Suppressor macrophage treated with lipopolysaccharide for 4 hours (primary cell): ENCODE measurements at places on chromosomes 12 and 14.

- peak; percentile 82 for DNase-seq
Measured at GRCh38 chr12:29317556-29318363, 63.2 kb downstream of the ERGIC2 start.

- DNase-seq = no peak
Measured at GRCh38 chr12:80589077-80589476, 118.4 kb upstream of the MYF6 start.

- no peak for DNase-seq
Measured at GRCh38 chr12:127396734-127397133, 870.2 kb upstream of the TMEM132C start.

DNA sequence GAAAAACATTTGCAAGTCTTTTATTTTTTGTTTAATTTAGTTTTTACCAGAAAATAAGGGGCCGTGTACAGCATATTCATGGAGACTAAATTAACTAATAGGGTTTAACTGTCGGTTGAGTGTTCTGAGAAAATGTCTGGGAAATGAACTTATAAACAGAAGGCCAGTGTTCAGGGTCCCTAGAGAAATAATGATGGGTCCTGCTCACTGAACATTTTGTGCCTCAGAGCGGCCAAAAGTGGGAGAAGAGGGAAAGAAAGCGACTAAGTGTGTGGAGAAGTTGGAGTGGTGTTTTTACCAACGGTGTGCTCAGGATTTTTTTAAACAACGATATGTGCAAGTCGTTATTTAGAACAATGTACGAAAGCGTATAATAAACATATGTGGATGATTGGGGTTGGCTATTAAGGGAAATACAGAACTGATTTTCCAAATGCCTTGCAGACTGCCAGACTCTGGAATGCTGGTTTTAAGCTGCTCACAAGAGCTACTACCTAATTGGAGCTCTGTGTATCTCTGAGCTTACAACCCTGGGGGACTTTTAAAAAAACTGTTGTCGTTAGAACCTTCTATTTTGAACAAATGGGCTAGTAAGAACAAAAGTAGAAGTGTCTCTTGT lies 166.7 kb downstream of the SLC38A4 start:
- DNase-seq = no peak

- no peak for DNase-seq
Measured at GRCh38 chr12:76637807-76638206, 78.2 kb upstream of the OSBPL8 start.

DNA sequence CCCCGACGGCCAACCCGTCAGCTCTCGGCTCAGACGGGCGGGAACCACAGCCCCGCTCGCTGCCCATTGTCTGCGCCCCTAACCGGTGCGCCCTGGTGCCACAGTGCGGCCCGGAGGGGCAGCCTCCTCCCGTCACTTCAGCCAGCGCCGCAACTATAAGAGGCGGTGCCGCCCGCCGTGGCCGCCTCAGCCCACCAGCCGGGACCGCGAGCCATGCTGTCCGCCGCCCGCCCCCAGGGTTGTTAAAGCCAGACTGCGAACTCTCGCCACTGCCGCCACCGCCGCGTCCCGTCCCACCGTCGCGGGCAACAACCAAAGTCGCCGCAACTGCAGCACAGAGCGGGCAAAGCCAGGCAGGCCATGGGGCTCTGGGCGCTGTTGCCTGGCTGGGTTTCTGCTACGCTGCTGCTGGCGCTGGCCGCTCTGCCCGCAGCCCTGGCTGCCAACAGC lies at the start of gene WNT1:
WNT1 (plus strand) TSS at position 32 of the 450 bp plus-strand sequence; CDS start at position 361, 329 bp downstream.
- no peak for DNase-seq

- no peak for DNase-seq
Measured at GRCh38 chr12:55636116-55636655, 506 bp upstream of the OR10P1 start.

GRCh38 chr12:5254703-5255102 lies 177.2 kb upstream of the NTF3 start:
- no peak for DNase-seq

- no peak for DNase-seq
Measured at GRCh38 chr12:119463211-119463926, 128.8 kb downstream of the CCDC60 start.

DNA sequence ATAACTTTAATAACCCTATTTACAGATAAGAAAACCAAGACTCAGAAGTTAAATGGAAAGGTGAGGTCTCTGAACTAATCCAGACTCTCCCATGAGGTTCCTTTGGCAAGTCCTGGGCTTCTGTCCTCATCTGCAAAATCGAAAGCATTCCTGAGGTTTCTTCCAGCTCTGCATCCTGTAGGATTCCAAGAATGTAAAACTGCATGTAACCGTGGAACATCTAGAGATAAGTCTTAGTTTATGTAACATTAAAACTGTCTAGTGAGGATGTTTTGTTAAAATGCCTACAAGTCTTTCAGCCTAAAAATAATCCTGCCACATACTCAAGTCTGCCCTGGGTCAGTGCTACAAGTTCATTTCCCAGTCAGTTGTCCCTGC lies 7.3 kb upstream of the ITFG2 start:
- DNase-seq = no peak

DNA sequence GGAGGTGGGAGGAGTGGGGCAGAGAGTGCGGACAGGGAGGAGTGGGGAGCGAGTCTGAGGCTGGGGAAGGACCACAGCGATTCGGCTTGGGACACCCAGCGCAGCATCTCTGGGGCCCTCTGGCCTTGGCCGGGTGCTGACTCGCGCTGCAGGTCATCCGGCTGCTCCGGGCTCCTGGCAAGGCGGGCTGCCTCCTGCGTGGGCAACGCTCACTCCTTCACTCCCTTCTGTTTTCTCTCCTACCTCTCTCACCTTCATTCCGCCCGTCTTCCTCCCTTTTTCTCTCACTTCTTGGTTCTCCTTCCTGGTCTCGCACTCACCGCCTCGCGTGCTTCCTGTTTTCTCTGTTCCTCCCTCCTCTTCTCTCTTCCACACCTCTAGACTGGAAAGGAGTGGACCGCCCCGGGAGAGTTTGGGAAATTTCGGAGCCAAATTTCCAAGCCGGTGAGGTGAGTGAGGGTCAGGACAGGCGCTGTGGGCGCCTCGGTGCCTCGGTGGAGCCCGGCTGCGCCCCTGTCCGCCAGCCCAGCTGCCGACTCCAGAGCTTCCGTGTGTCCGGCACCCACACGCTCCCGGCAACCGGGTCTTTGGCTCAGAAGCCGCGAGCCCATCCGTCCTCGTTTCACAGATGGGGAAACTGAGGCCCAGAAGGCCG lies 86.7 kb downstream of the B4GALNT3 start:
- DNase-seq = peak; percentile 23

GRCh38 chr14:64849940-64850339 lies 29.8 kb downstream of the SPTB start:
- no peak for DNase-seq

DNA sequence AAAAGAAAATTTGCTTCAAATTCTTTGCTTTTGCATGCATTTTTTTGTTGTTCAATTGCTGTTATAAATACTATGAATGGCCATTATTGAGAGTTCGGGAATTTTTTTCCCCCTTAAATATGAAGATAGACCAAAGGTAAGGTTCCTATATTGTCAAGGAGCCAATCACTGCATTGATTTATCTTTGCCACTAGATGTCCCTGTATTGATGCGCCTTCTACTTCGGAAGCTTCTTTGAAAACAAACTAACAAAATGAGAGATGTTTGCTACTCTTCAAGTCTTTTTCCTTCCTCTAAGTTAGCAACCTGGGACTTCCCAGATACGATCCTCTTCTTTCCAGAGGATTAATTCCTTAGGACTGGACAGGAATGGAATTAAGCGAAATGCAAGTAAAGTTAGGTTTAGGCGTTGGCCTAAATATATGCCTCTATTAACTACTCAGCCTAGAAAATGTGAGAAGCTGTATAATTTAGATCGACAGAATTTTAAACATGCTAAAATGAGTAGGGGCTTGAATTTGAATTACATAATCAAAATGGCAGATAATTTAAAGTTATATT lies 318.1 kb downstream of the AEBP2 start:
- peak; percentile 21 for DNase-seq

- DNase-seq = peak; percentile 65
Measured at GRCh38 chr12:8080120-8080519, 2.0 kb upstream of the NECAP1 start.

DNA sequence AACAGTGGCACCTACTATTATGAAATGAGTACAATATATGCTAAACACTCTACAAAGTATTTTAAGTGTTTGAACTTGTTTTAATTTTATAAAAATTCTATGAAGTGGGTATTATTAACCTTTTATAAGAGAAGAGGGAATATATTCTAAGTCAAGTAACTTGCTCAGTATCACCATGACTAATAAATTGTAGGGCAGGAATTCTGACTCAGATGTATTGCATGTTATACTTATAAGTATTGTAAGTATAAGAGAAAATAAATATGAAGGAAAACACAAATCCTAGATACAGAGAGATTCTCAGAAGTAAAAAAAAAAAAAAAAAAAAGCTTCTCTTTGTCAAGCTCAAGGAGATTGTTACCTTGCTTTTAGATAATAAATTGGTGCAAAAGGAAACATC lies 893.2 kb downstream of the SLC16A7 start:
- no peak for DNase-seq

- DNase-seq = no peak
Measured at GRCh38 chr14:75156901-75157300, 19.5 kb downstream of the TMED10 start.

DNA sequence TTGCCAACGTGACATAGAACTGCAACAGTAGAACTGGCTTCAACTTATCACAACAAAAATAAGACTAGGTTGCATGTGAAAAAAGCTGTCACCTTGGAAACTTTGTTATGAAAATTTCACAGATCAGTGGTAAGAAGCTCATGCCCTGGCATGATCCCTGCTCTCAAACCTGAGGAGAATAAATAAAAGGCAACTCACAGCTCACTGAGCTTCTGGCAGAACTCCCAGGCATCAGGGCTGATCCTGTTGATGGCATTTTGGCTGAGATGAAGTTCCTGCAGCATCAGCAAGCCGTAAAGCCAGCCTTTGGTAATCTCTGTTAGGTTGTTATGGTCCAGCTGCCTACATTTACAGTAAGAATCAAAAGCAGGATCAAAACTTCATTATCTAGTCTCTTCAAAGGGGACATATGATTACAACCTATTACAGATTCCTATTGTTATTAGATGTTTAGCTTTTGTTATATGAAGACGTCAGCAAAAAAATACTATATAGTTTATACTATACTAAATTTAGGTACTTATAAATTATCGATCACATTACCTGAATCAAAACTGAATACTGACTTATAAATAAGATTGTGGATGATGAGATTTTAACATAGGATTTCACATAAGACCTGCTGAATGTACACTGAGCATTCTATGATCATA lies 32.0 kb downstream of the LRIG3 start:
- no peak for DNase-seq

DNA sequence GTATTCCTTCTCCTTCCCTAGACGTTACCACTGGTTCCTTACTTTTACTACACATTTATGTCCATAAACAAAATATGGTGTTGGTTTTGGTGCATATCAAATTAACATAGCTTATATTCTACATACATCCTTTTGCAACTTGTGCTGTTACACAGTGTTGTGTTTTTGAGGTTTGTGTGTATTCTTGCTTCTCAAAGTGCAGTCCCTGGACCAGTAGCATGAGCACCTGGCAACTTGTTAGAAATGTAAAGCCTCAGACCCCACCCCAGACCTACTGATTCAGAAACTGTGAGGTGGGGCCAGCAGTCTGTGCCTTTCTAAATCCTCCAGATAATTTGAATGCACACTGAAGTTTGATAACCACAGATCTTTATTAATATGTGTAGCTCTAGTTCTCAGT lies 65.9 kb downstream of the RNFT2 start:
- no peak for DNase-seq

DNA sequence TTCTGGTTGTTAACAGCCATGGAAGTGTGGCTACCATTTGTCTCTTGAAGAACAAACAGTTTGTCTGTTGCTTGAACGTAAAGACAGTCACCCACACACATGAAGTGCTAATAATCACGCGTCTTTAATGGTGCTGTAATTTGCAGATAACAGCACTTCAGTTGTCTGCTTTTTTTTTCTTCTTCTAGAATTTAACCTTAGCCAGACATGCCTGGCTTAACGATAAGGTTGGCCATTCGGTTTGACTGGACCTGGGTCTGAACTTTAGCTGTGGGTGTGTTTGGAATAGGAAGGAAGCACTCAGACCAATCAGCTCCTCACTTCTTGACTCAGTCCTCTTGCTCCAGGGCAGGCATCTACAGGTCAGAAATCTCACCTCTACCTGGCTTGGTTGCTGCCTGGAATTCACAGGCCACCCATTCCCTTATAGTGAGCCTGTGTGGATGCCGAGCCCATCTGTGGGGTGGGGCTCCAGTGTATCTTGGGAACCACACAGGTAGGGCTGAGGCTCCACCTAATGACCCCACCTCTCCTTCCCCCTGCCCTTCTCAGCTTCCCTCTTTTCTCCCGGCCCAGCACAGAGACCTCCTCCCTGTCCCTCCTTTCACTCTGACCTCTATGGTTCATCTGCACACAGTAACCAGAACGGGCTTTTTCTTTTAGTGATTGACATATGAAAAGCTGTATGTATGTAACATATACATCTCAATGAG lies 246.4 kb upstream of the PWP1 start:
- no peak for DNase-seq

- no peak for DNase-seq
Measured at GRCh38 chr14:27127838-27128237, 530.0 kb upstream of the NOVA1 start.

DNA sequence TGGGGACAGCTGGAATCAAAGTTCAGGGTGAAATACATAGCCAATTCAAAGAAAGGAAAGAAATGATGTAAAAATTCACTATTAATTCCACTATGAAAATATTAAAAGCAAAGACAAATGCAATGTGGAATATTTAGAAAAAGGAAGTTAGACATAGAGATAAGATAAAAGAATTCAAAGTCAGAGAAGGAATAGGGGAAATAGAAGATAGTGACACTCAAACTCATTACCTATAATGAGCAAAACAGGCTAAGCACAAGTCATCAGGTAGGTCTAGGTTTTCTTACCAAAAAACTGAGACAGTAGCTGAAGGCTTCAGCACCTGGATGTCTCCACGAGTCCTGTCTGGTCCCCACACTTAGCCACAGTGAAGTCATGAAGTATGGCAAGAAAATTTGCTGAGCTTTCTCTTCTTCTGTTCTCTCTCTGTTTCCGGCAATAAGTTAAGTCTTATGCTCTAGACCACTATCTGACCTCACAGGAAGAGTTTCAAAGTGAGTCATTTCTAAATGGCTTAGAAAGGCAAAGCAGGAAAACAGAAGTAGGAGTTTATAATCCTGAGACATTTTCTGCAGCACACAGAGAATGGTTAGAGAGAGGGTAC lies at the start of gene C3AR1:
C3AR1 (minus strand) TSS at position 369 of the 604 bp plus-strand sequence. CDS start 6,174 bp downstream, outside the sequence.
- peak; percentile 90 for DNase-seq

DNA sequence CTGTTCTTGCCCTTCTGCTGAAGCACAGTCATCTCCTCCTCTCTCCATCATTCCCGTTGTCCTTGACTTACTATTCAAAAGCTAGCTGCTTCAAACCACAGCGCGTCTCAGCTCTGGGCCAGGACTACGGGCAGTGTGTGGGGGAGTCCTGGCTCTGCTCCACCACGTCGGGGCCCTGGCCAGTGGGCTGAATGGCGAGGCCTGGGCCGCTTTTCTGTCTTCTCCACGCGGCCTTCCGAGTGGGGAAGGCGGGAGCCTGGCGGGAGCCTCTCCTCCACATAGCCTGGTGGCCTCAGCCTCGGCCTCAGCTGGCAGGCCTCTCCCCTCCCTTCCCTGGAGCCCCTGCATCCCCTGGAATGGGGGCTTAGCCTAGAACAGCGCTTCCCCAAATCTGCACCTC lies 16.5 kb downstream of the ANKRD9 start:
- DNase-seq = no peak
